ENCODE measurements at places on chromosomes 2 and 18.

- DNase-seq = no peak
Observed at GRCh38 chr2:73859721-73860586, 31.2 kb downstream of the STAMBP start.

DNA sequence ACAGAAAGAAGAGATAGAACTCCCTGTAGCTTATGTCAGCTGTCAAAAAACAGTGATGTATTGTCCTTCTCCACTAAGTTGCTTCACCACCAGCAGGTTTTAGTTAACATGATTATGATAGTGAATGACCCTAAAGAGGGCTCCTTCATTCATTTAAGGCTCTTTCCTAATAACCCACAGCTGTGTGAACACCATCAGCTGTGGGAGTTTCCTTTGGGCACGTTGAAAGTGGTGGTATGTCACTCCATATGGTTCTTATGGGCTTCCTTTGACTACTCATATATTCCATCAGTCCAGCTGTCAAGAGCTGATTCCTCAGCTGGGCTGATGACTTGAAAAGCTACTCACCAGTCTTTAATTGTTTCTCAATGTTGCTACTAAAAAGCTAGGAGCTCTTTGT, 210.3 kb downstream of the UBE2E3 start:
- DNase-seq = no peak

DNA sequence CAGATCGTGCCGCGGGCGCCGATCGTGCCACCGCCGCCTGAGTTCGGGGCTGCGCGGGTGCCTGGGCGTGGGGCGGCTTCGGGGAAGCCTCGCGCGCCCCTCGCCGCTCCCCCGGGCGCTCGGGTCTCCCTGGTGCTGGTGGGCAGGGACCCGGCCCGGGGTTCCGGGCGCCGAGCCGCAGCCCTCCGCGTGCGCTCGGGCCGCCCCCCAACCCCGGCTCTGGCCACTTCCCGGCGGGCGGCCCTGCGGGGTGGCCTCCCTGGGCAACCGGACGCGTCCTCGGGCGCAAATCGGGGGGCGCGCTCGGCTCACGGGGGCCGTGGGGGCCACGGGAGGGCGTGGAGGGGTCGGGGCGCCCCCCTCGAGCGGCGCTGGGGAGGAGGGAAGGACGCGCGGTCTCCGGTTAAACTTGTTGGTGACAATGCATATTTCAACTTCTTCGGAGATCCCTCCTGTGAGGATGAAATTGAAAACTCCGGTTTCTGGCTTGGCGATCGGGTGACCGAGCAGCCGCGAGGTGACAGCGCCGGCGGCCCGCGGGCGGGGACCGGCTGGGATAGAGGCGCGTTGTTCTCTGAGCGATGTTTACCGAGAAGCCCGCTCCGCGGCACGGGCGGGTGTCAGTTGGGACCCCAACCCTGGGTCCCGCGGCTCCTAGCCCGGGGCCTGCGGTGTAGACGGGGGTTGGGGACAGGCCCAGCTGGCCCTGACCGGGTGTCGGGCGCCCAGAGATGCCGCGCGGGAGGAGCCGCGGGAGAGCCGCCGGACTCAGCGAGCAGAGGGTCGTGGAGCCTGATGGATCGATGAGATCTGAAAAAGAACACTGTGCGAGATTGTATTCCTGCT, 676 bp downstream of the SH3BP4 start:
- no peak for DNase-seq

- DNase-seq = peak; percentile 25
Observed at GRCh38 chr2:237154082-237154638, 68.5 kb downstream of the COPS8 start.

DNA sequence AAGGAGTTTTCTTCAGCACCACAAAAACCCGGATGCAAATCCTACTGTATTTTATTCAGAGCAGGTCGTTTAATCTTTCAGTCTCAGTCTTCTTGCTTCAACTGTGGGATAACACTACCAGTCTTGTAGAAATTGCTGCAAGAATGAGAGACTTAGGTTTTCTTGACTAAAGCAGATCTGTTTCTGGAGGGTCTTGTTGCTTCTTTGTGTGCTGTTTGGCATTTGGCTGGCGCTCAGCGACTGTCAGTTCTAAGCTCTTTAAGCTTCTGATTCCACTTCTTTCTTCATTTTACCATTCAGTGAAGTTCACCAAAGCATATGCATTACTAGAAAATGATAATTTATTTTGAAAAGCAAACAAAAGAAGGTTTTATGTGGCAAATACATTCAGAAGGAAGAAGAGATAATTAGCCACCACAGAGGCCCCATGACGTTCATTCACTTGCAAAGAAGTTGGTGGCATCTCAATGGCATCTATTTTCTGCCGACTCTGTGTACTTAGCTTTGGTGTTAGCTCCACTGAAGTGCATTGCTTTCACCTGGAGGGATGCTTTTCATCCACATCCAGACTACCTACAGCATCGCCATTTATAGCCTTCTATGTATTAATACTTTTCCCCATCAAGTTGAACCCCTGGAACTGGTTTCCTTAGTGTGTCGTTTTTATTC, 53.7 kb downstream of the TRIB2 start:
- no peak for DNase-seq

- DNase-seq = no peak
Observed at GRCh38 chr2:20637147-20637546, 13.8 kb downstream of the HS1BP3 start.

DNA sequence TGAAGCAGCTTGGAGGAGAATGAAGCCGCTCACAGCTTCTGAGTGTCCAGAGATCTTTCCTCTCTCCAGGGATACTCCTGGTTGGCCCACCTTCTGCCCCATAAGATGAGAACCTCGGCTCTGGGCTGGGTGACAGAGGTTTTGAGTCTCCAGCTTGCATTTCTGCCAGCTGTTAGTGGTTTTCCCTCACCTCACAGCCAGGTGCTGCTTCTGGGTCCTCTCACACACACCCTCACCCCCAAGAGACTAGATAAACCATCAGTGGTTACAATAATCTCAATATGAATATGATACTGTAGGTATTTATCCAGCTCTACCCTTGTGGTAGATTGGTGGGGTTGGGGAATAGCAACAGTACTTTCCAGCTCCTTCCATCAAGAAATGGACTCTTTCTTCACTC, 161.7 kb upstream of the SIX3 start:
- no peak for DNase-seq

GRCh38 chr2:159270744-159271379, 15.6 kb downstream of the WDSUB1 start:
- no peak for DNase-seq

- no peak for DNase-seq
Observed at GRCh38 chr2:170262806-170263205, 84.9 kb downstream of the MYO3B start.
